Activated CD4-positive, alpha-beta T cell treated with anti-CD3 and anti-CD28 coated beads, Interleukin-2, amount 50 U/mL, for 16 hours (primary cell): ENCODE measurements at places on chromosomes 5 and 9.

- DNase-seq: no peak
Measured at GRCh38 chr9:108053555-108054061, 564.0 kb upstream of the KLF4 start.

- peak; percentile 87 for DNase-seq
Measured at GRCh38 chr9:99118782-99119466, 14.0 kb downstream of the TGFBR1 start.

GRCh38 chr5:64690417-64691151 is at the start of gene SHISAL2B:
Gene SHISAL2B, plus strand, starts transcription at chr5:64690503. Its CDS starts 121 bp downstream, at chr5:64690624.
- DNase-seq: no peak

DNA sequence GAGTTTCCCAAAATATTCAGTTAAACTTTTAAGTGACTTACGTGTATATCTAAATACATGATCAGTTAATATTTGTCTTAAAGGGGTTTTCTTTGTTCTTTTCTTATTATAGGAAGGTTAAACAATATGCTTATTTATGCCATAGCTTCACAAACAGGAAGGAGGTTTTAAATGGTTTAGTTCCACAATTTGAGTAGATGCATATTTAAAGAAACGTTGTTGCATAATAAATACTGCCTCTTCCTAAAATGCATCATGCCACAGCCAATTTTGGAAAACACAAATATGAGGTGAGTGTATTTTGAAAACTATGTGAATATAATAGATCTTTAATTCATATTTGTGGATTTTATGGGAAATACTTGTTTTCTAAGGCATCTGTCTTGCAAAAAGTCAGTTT is 2.5 kb upstream of the ADRB2 start:
- no peak for DNase-seq

- no peak for DNase-seq
Measured at GRCh38 chr5:37900692-37901091, 60.9 kb upstream of the GDNF start.

GRCh38 chr5:152987131-152987530 is 503.3 kb upstream of the GRIA1 start:
- DNase-seq: no peak

DNA sequence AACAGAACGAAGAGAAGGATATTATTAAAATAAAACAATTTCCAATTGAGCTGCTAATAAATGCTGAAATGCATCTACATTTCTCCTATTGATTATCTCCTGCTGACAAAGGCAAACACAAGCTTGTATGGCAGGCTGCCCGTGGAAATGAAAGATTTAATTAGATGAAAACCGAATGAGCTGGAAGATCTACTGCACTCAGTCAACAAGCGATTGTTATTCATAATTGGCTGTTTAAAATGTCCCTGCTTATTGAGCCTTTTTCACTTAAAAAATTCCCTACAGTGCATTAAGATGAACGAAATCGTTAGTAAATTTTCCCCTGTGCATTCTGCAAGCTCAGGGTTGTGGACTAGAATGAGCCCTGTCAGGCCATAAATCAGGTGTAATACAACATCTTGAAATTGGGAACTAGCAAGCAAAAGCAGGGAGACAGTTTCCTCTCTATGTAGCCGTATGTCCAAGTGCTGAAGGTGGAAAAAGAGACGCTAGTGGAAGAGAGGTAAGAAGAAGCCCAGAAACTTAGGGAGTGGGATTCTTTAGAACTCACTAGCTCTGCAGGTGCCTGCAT is 28.5 kb upstream of the KIF4B start:
- DNase-seq: no peak

- no peak for DNase-seq
Measured at GRCh38 chr5:100131161-100131560, 404.0 kb upstream of the FAM174A start.

DNA sequence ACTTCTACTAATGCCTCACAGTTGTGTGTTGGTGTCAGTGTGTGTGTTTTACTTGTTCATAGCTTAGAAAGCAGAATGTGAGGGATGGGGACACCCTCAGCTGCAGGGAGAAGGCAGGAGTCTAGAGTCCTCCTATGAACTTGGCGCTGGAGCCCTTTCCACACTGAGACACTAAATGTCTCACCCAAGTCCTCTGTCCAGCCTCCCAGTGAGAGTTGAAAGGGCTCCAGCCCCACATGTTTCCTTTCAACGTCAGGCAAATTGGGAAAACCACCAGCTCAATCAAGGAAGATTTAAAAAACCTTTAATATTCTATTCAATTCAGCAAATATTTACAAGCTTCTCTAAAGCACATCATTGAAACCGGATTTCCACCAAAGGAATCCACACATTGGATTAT is 167.6 kb upstream of the MSX2 start:
- no peak for DNase-seq

- DNase-seq: no peak
Measured at GRCh38 chr5:59769832-59770231, 123.7 kb downstream of the PDE4D start.

DNA sequence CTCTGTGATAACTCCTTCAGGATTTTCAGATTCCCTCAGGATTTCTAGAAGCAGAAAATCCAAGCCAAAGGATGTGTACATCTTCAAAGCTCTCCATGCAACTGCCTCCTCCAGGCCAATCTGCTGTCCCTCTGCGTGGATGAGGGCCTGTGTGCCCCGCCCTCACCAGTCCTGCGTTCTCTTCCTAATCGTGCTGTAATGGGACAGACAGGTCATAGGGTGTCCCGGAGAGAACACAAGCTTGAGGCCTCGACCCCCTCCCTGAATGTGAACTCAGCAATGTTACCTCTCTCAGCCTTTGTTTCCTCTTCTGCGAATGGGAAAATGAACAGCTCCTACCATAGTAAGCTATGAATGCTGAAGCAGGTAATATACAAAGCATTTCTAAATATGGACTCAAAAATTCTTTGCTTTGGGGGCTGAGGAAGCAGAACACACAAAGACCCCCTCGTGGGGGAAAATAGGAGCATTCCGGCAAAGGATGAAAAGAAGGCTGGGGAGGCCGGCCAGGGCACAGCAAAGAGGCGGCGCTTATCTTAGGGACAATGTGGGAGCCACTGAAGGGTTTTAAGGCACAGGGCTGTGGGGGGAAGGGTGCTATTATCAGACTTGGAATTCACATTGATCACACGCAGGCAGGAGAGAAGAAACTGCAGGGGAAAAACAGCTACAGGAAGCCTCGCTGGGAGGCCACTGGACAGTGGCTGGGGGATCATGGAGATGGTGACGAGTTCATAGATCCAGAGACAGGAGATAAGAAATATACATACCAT is 57.2 kb upstream of the FBXW11 start:
- DNase-seq: no peak
